Activated naive CD4-positive, alpha-beta T cell treated with anti-CD3 and anti-CD28 coated beads for 36 hours (primary cell): ENCODE measurements at places on chromosomes 16 and 17.

GRCh38 chr17:81551458-81552243 is 502 bp downstream of the FAAP100 start:
- no peak for DNase-seq

DNA sequence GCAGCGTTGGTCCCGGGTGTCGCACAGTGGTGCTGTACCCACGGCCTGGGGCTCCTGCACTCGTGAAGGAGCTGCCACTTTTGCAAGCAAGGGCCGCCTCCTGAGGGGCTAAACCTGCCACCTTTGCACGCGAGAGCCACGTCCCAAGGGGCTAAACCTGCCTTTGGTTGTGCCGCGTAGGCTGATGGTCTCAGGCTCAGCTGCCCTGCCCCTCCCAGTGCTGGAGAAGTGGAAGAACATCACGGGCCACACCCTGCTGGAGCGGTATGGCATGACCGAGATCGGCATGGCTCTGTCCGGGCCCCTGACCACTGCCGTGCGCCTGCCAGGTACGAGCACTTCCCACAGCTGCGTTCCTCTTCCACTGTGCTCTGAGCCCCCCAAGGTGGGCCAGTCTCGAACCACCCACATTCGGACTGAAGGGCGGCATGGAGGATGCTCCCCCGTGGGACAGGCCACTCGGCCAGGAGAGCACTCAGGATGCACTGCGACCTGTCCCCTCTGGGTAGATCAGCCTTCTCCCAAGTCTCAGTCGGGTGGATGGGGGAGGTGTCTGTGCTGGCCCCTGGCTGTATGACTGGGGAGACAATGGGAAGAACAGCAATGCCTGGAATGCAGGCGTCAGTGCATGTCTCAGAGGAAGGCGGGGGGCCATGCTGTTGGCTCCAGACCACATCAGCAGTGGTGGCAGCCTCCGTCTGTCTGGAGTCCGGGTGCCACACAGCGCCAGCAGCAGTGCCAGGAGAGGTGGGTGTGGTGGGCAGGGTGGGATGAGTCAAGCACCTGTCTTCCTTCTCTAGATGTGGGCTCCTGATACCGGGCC is 20.7 kb downstream of the ACSF3 start:
- DNase-seq: no peak

- no peak for DNase-seq
These were observed 49.9 kb downstream of the DNAH17 start for GRCh38 chr17:78527345-78527744.

DNA sequence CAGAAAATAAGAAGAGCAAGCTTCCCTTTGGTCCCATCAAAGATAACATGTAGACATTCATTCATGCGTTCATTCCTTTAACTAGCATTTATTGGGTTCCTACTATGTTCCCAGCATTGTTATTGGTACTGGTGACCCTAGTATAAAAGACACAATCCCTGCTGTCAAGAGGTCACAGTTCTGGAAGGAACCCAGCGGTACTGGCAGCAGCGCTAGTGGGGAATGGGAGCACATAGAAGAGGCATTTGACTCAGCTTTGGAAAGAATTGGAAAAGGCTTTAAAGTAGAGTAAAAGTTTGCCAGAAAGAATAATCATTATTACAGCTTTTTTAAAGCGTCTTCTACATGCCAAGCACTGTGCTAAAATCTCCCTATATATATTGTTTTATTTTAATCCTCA is 41.7 kb upstream of the NF1 start:
- no peak for DNase-seq

- no peak for DNase-seq
These were observed 167.8 kb downstream of the KATNIP start for GRCh38 chr16:27717726-27718125.

DNA sequence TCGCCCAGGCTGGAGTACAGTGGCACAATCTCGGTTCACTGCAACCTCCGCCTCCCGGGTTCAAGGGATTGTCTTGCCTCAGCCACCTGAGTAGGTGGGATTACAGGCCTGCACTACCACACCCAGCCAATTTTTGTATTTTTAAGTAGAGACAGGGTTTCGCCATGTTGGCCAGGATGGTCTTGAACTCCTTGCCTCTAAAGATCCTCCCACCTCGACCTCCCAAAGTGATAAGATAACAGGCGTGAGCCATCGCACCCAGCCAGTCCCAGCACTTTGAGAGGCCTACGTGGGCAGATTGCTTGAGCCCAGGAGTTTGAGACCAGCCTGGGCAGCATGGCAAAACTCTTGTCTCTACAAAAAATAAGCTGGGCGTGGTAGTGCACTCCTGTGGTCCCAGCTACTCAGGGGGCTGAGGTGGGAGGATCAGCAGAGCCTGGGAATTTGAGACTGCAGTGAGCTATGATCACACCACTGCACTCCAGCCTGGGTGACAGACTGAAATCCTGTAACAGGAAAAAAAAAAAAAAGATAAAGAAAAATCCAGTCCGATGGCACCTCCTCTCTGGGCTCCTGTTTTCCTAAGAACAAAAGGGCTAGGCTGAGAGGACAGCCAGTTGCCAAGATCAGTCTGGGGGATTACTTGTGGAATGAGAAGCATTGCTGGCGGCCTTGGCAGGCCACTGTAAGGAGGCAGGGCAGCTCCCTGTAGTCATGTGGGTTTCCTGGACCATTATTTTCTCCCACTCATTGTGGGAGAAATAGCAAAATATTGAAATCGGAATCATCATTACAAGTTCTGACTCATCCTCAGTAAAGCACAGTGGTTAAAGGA is 3.0 kb upstream of the PIPOX start:
- no peak for DNase-seq

DNA sequence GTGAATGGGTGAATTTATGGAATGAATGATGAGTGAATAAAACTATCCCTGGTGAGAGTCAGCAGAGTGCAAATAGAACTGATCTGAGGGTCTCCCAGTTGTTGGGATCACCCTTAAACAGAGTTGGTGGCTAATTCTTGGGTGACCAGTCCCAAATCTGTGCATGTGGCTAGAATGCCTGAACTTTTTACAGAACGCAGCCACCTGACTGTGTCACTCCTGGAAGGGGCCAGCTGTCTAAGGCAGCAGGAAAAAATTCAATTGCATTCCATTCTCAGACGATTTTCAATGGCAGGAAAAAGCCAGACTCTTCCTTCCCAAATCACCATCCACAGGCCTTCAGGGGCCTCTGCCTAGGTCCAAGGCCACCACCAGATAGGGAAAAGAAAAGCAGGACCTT is 43.5 kb downstream of the BEAN1 start:
- no peak for DNase-seq

- no peak for DNase-seq
These were observed 2.7 kb upstream of the CASKIN1 start for GRCh38 chr16:2199095-2199494.

GRCh38 chr17:63382826-63383225 is 63.3 kb downstream of the CYB561 start:
- no peak for DNase-seq

GRCh38 chr16:70410734-70411133 is 28.2 kb downstream of the ST3GAL2 start:
- no peak for DNase-seq

GRCh38 chr17:8072729-8073461 is 14.6 kb downstream of the ALOX12B start:
- peak; percentile 47 for DNase-seq

DNA sequence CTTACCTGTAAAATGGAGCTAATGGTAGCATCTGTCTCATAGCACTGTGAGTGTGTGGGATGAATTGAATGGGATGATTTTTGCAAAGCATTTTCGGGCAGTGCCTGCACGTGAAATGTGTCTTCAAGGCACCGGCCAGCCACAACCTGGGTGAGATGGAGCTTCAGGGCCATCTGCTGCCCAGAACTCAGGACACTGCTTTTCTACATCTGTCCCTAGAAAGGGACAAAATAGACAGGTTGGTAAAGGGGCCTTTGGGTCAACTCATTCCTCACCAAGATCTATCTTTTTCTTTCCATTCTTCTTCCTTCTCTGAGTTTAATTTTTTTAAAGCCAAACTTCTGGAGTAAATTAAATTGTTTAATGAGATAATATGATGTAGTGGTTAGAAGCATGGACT is 106.5 kb downstream of the UTP18 start:
- DNase-seq: no peak

GRCh38 chr16:68287276-68288251 is 23.2 kb downstream of the SLC7A6OS start:
- DNase-seq: peak; percentile 73

DNA sequence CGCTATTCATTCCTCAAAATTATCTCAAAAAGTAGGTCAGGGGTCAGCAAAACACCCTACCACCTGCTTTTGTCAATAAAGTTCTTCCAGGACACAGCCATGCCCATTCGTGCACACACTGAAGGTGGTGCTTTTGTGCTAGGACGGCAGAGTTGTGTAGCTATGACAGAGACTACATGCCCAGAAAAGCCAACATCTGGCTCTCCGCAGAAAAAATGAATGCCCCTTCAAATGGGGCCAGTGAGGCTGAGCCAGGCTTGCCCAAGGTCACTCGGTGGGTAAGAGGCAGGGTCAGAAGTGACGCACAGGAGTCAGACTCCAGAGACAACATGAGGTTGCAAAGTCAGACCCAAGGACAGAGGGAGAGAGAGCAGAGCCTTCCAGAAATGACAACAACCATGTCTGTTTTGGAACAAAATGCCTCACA is 200.1 kb downstream of the XYLT1 start:
- DNase-seq: no peak

GRCh38 chr17:43332230-43332629 is 66.6 kb upstream of the ARL4D start:
- DNase-seq: no peak

GRCh38 chr17:71084219-71084618 is 914.9 kb downstream of the KCNJ2 start:
- DNase-seq: peak; percentile 4

- peak; percentile 62 for DNase-seq
These were observed 10.2 kb upstream of the NFATC3 start for GRCh38 chr16:68074850-68075555.

- DNase-seq: peak; percentile 68
These were observed 55.9 kb downstream of the MYO18A start for GRCh38 chr17:29124135-29124924.

DNA sequence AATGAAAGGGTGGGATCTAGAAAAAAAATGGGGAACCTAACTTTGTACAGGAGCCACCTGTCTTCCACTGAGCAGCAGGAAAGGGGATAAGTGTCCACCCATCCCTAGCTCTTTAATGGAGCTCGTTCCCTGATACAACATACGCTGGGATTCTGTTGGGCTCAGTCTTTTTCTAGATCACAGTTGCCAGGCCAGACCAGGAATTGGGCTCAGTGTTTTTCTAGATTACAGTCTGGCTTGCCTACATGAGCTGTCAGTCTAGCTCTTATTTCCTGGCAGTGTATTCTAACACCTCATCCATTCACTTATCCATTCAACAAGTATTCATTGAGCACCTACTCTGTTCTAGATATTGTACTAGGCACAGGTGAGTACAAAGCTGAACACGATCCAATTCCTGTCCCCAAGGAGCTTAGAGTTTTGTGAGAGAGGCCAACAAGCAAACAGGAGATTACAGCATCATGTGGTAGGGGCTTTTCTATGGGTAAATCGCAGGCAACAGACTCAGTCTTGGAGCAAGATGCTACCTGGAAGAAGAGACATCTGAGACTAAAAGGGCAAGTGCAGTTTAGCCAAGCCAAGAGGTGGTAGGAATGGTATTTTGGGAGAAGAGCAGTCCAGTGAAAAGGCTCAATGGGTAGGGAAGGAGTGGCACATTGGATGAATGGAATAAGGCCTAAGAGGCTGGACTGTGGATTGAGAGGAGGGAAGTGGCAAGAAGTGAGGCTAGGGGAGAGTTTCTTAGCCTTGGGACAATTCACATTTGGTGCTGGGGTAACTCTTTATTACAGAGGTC is 138.0 kb upstream of the HS3ST2 start:
- no peak for DNase-seq

GRCh38 chr16:70759666-70760065 is 41.3 kb downstream of the VAC14 start:
- no peak for DNase-seq

DNA sequence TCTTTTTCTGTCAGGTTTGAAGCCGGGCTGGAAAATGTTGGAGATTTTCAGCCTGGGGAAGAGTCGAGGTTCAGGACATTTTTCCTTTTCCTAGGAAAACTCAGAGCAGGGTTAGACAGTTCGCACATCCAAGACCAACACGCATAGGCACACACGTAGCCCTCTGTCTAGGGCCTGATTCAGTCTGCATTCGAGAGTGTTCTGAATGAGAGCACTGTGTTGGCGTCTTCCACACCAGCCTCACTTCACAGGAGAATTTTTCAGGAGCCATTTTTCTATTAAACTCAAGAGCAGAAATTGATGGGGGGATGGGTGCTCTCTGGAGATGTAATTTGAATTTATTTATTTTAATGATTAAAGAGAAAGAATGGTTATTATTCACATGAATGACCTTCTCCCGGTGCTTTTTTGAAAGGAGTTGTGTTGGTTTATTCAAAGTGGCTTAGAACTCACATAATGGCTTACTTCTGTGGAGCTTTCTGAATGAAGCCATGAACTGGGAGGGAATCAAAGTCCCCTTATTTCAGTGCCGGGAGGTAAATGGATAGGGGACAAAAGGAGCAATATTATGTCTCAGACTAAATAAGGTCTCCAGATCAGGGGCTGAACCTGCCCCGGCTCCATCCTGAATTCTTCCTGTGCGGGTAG is 194.3 kb downstream of the CCDC182 start:
- no peak for DNase-seq

- DNase-seq: no peak
These were observed 122.5 kb downstream of the XYLT1 start for GRCh38 chr16:17348042-17348783.
